ENCODE measurements at places on chromosomes 12 and 14.
A peak's percentile ranks its signal among the peaks of the same experiment; 100 is the strongest.

DNA sequence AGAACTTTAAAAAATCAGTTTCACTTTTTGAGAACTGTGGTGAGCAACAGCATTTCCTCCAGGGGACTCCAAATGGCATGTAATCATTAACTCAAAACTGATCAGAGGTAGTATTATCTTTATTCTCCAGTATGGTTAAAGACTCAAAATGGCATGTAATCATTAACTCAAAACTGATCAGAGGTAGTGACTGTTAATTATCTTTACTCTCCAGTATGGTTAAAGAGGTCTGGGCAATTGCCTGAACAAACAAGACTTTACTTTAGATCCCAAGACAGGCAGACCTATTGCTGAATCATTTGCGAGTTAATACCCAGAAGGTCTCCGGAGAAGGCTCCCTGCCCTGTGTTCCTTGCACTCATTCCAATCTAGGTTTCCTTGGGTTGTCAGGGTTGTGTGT, 6.6 kb upstream of the ACADS start:
- no peak for DNase-seq

DNA sequence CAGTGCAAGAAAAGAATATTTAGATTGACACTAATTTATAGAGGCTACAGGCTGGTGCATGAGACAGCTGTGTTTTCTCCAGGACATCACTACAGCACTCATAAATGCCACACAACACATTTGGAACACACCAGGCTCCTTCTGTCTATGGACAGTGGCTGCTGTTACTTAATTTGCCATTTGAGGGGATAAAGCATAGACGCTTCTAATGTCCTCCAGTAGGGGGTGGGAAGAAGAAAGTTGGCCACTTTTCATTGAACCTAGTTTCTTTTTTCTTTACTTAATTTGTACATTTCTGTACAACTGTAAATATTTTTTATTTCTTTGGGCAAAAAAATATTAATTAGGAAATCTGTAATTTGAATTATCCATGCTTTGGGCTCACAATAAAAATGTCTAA, 12.4 kb upstream of the RTN1 start:
- DNase-seq = no peak

- DNase-seq = no peak
Measured at GRCh38 chr12:127487031-127487430, 779.9 kb upstream of the TMEM132C start.

DNA sequence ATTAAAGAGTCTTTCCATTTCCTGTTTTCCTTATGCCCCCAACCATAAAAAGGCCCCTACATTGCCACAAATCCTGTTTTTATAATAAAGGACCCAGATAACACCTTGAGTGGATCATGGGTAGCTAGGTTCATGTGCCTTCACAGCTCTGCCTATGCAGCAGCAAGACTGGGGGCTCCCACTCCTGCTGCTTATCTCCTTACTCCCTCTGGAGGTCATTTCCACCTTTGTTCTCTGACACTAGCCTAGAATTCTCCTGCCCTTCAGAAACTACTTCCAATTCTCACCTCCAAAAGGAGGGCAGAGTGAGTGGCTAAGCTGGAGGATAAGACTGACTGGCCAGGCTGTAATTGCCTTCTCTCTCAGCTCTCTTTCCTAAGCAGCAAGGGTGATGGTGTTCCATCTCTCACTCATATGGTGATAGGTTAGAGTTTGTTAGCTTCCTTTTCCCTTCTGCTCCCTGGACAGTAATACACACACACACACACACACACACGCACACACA, 20.0 kb upstream of the STAC3 start:
- no peak for DNase-seq

- no peak for DNase-seq
Measured at GRCh38 chr12:4285070-4285469, 11.5 kb downstream of the CCND2 start.

DNA sequence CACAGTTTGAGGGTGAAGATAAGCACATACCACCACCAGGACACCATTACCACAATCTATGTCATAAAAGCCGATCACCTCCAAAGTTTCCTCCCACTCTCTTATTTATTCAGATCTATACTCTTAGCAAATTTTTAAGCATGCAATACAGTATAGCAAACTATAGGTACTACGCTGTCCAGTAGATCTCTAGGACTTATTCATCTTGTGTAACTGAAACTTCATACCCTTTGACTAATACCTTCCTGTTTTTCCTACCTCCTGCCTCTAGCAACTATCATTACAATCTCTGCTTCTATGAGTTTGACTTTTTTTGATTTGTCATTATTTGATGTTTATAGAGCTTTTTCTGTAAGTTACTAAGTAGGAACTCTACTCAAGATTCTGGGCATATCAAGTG, 84.5 kb upstream of the MANSC4 start:
- no peak for DNase-seq

- DNase-seq = no peak
Measured at GRCh38 chr12:58777815-58778214, 142.5 kb downstream of the LRIG3 start.

GRCh38 chr14:62691647-62692489, 353.4 kb downstream of the KCNH5 start:
- peak; percentile 50 for DNase-seq

GRCh38 chr12:101327546-101327945, 47.6 kb downstream of the UTP20 start:
- DNase-seq = no peak

GRCh38 chr14:28361486-28361885, 405.1 kb upstream of the FOXG1 start:
- DNase-seq = no peak

GRCh38 chr12:19539836-19540235, 100.5 kb downstream of the AEBP2 start:
- DNase-seq = no peak

DNA sequence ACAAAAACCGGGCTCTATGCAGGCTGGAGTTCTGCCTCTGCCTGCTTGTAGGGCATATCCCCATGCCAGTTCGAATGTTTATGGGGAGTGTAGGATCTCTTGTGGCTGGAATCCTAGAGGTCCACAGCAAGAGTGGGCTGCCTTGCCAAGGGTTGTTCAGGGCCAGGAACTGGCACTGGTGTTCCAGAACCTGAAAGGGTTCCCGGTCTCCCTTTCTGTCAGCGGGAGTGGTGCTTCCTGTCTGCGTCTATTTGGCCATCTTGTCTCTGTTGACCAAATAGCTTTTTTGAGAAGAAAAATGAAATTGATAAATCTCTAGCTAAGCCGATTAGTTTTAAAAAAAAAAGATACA, 17.8 kb downstream of the OLR1 start:
- DNase-seq = no peak

DNA sequence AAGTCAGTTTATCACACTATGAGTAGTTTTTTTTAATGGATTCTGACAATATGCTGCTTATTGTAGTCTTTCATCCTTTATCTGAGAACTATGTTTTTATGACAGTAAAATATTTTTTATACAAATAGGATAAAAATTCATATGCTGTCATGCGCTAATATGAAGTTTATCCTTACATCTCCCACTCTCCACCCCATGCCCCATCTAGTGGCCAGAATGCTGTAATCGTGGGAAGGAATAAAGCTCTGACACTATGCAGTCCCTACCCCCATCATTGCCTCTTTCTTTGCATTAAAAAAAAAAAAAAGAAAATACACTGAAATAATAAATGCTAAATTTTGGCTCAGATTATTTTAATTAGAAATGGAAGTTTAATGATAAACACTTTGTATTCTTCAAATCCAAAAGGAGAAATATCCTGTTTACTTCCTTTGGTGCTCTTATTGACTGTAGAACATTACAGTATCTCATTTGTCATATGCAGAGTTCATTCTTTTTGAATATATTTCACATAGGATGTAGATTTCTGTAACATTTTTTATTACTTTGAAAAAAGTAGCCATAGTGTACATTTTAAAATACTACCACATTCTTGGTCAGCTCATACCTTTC, 145.9 kb upstream of the SLCO1C1 start:
- no peak for DNase-seq

GRCh38 chr14:31827325-31827724, 249.8 kb upstream of the ARHGAP5 start:
- no peak for DNase-seq

DNA sequence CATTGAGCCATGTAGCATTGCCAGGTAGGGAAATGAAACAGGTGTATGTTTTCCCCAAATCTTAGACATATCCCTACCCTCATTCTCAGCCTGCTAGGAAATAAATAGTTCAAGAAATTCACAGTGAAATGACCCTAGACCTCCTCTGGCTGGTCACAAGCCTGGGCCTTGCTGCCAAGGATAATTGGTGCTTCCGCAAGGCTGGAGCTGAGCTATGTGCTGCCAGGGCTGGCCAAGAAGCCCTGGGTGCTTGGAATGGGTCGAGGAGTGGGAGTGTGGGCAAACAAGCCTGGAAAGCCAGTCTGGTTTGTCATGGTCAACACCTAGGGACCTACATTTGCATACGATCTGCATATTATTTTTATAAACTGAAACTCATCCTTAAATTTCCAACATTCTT, 31.3 kb upstream of the SLC10A1 start:
- no peak for DNase-seq

DNA sequence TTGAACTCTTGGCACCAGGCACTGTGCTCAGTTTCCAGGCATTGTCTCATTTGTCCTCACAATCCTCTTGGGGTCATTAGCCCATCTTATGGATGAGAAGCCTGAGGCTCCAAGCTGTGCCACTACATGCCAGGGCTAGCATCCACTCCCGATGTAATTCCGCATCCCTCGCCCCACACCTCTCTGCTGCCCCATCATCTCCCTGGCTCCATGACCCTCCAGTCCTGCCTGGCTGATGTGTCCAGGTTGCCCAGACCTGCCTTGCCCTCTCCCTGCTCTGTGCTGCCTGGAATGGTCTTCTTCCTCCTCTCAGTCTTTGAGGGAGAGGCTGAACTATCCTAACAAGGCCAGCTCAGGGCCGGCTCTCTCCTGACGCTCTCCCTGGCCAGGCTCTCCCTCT, 27.5 kb downstream of the PIGH start:
- DNase-seq = no peak

DNA sequence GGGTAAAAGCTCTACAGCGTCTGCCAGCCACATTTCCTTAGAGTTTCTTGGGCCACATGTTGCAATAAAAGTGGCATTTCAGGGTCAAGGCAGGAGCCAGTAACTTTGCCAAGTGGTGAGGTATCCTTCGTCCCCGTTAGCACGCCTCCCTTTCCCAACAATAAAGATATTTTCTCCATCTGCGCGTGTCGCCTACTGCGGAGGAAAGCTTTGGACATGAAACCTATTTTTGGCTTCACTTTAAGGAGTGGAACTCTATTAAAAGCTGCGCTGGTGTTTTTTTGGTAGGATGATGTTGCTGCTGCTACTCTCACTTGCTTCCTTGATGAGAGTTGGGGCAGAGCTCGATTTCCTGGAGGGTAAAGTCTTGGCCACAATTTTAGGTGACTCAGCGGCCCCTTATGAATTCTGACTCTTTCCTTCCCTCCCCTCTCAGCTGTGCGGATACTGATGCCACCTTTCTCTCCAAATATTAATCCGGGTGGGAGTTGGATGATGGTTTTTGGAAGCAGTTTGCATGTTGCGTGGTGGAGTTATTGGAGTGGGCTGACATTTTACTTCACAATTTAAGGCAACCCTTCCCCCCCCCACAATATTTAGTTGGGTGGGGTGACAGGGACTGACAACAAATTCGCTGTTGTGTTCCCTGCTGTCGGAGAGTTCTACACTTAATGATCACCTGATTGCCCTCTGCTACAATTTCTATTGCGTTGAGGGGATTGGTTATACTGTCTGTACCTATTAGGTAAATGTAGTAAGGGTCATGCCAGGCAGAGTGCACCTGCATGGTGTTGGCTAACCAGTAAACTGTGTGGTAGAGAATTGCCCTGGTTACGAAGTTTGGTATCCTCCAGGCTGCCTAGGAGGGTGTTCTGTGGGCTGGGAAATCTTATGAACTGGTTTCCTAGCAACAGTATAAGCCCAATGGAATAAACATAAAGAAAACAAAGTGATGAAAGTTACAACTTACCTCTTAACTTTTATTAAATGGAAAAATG, 1.1 kb downstream of the CCDC91 start:
- no peak for DNase-seq

DNA sequence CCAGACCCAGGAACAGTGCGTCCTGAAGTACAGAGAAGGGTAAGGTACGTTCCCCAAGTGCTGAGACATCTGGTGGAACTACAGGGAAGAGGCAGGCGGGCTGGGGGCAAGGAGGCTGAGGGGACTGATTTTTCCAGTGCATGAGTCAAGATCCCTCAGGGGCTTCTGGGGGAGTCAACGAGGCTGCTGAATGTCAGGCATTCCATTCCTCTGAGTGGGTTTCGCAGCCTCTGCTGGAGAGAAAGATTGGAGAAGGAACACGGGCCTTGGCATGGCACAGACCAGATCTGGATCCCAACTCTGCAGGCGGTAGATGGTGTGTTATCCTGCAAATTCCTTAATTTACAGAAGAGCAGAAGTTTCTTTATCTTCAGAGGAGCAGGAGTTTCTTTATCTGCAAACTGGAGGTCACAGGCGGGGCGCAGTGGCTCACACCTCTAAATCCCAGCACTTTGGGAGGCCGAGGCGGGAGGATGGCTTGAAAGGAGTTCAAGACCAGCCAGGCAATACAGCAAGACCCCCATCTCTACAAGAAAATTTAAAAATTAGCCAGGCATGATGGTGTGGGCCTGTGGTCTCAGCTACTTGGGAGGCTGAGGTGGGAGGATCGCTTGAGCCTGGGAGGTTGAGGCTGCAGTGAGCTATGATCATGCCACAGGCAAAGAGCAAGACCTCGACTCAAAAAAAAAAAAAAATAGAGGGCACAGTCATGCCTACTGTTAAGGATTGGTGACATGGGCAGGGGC, 132.6 kb upstream of the MAP1LC3B2 start:
- no peak for DNase-seq

DNA sequence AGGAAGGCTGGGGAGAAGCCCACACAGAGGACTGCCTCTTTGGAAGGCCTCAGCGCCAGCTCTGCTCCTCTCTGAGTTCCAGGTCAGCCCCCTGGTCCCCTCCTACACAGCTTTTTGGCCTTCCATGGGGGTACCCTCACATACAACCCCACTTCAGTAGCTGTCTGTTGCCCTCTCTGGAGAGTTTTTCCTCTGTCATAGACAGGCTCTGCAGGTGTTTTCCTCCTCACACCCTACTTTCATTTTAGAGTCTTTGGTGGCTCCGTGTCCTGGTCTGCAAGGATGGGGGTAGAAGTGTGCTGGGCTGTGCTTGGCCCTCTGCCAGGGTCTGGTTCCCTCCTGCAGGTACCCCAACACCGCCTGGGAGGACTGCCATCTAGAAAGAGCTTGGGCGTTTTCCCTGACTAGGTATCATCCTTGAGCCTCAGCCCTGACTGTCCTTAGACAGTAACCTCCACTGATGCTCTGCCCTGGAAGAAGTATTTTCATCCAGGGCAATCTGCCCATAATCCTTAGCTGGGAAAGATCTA, 15.1 kb downstream of the ZDHHC22 start:
- no peak for DNase-seq

- no peak for DNase-seq
Measured at GRCh38 chr12:5901416-5901815, 43.6 kb downstream of the ANO2 start.

DNA sequence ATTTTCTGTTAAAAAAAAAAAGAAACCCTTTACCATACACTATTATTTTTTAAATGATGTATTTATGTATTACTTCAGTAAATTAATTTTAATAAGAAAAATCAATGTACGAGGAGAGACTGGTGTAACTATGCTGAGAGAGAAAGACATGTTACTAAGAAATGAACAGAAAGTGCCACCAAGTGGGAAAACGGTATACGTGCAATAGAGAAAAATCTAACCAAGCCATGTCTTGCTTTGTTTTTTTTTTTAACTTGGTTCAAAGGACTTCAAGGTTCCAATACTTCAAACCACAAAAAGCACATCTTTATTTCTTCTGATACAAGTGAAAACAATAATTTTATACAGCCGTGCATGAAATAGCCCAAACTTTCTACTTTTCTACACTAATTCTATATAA, 22.9 kb downstream of the NDUFA12 start:
- DNase-seq = no peak

All from right lobe of liver (tissue), 6 donors.